ENCODE measurements at places on chromosomes 6 and 20.

- DNase-seq: no peak
Measured at GRCh38 chr20:52747845-52748284, 224.3 kb upstream of the TSHZ2 start.

GRCh38 chr6:75220357-75220756 is 14.5 kb upstream of the COL12A1 start:
- DNase-seq: no peak

GRCh38 chr20:63319164-63320040 is 26.4 kb downstream of the COL20A1 start:
- DNase-seq: no peak

DNA sequence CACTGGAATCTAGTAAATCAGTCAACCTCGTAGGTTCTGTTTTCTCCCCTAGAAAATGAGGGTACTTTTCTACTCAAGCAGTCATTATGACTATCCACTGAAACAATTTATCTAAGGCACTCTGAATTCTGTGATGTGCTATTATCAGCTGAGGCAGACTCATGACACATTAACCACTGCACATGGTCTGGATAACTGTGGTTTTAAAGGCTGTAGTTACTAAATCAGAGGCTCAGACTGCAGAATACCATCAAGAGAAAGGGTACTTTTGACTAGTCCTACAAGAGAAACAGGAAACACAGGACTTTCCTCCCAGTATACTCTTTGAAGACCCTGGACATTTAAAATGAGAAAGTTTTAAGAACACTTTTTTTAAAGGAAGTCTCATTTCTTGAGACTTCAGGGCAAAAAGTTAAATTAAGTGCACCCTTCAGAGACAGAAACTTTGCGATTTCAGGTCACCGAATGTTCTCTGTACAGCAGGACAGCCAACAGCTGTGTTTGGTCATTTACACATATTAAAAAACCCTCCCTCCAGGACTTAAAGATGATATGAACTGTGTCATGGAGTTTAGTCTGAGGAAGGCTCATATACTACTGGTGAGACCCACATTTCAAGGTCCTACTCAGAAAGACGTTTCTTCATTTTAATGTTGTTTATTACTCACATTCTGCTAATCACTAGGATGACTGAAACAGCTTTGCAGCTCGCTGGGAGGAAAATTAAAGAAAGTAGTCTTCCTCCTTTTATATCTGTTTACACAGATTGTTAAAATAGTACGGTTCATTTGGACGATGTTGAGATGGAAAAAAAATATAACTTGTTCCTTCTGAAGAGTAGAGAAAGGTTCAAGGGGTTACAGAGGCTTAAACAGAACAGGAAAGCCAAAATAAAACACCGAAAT is 19.9 kb downstream of the ATXN1 start:
- DNase-seq: no peak

- no peak for DNase-seq
Measured at GRCh38 chr6:43992126-43992663, 135.1 kb downstream of the MRPL14 start.
